ENCODE measurements at places on chromosomes 2 and 18. TPM values are rescaled to one million over a fixed set of nuclear protein-coding genes. Genes with fewer than 3 reads are reported as not detected.

Gene VSNL1
- total RNA-seq = not detected

Gene LDLRAD4
- 135 TPM for total RNA-seq

Gene CLEC4F
- 0.54 TPM for total RNA-seq

Gene DNAH7
- 0.68 TPM for total RNA-seq

Gene SPHKAP
- 0.41 TPM for total RNA-seq

Gene FER1L5
- total RNA-seq = not detected

Gene UGT1A10
- total RNA-seq = 0.41 TPM

Gene NEB
- total RNA-seq = 8.6 TPM

Gene LGALSL
- total RNA-seq = 15.8 TPM

Gene COLEC11
- 9.4 TPM for total RNA-seq

DNA sequence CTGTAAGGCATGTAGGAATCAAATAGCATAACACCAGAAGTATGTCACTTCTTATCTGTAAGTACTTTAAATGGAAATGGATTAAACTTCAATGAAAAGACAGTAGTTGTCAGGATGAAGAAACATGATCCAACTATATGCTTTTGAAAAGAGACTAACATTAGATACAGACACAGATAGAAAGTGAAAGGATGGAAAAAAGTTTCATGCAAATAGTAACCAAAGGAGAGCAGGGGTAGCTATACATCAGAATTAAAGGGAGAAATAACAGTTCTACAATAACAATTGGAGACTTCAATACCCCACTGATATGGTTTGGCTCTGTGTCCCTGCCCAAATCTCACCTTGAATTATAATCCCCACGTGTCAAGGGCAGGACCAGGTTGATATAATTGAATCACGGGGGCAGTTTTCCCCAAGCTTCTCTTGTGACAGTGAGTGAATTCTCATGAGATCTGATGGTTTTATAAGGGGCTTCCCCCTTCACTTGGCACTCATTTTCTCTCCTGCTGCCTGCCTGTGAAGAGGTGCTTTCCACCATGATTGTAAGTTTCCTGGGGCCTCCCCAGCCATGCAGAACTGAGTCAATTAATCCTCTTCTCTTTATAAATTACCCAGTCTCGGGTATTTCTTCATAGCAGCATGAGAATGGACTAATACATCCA lies 205.4 kb upstream of the CDH2 start:
- DNase-seq = no peak

GRCh38 chr2:1976728-1977416 lies 232.6 kb upstream of the PXDN start:
- no peak for DNase-seq

- no peak for DNase-seq
Observed at GRCh38 chr2:118386641-118387302, 298.5 kb downstream of the INSIG2 start.

DNA sequence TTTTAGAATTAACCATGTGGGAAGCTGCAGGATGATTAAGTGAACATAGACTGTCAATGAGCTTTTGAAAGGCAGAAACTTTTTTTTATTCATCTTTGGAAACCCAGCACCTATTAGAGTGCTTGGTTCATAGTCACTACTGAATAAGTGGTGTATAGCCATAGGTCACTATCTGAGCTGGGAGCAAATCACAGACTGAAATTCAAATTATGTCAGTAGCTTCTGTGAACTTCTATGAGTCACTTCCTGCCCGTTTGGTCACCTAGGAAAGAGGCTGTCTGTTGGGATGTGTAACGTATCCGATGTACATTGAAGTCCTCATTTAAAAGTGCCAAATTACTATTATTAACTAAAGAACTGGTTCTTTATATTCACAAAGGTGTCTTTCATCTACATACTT lies 20.5 kb upstream of the SLC40A1 start:
- no peak for DNase-seq

GRCh38 chr2:117801826-117802225 lies 12.7 kb upstream of the DDX18 start:
- DNase-seq = no peak

DNA sequence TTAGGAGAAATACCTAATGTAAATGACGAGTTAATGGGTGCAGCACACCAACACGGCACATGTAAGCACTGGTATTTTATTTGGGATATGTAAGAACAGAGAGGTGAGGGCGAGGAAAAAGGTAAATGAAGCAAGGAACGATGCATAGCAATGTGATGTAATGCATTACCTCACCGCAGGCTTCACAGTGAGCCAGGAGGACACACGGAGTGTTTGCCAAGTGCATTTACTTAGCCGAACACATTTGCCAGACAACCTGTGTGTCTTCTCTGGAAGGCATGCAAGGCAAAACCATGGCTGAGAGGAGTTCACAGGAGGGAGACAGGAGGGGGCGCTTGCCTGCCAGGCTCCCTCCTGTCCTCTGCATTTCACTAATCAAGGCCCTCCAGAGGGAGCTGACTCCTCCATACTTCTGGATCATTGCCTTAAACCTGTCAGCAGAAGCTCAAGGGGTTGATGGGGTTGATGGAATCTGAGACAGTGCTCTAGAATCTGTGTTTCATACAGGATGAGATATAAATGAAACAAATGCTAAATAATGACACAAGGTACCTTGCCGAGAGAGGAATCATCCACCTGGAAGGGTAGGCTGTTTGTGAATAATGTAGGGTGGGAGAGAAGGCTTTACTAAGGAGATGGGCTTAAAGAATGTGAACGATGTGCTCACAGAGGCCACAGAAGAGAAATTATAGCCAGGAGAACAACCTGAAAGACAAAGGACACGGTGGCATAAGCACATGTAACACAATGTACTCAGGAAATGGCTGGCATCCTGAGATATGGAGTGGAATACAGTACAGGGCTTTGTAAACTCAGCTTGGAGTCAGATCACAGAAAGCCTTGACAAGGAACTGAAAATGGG lies 9.1 kb upstream of the TPRKB start:
- no peak for DNase-seq

- DNase-seq = no peak
Observed at GRCh38 chr2:14903709-14904374, 271.3 kb downstream of the LRATD1 start.

GRCh38 chr18:9563331-9563730 lies 51.0 kb downstream of the PPP4R1 start:
- no peak for DNase-seq

- DNase-seq = no peak
Observed at GRCh38 chr18:2916184-2916583, 69.4 kb downstream of the EMILIN2 start.

- DNase-seq = no peak
Observed at GRCh38 chr2:202378001-202378400, 1.9 kb downstream of the BMPR2 start.

- DNase-seq = no peak
Observed at GRCh38 chr2:231810905-231811304, 24.7 kb downstream of the COPS7B start.

GRCh38 chr2:224211791-224212190 lies 172.7 kb upstream of the SERPINE2 start:
- DNase-seq = no peak

DNA sequence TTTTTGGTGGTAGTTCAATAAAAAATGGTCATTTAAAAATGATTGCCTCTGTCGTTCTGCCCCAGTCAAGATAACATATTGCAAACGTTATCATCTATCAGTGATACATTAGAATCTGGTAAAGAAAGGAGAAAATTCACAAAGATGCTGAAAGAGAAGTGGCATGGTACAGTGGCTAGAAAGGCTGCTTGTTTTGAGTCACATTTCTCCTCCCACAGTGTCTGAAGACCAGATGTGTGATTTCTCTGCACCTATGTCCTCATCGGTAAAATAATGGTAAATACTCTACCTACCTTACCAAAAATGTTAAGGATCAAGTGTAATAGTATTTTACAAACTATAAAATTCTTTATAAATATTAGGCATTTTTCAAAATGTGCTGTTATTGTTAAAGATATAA lies 76.1 kb upstream of the NOSTRIN start:
- no peak for DNase-seq

DNA sequence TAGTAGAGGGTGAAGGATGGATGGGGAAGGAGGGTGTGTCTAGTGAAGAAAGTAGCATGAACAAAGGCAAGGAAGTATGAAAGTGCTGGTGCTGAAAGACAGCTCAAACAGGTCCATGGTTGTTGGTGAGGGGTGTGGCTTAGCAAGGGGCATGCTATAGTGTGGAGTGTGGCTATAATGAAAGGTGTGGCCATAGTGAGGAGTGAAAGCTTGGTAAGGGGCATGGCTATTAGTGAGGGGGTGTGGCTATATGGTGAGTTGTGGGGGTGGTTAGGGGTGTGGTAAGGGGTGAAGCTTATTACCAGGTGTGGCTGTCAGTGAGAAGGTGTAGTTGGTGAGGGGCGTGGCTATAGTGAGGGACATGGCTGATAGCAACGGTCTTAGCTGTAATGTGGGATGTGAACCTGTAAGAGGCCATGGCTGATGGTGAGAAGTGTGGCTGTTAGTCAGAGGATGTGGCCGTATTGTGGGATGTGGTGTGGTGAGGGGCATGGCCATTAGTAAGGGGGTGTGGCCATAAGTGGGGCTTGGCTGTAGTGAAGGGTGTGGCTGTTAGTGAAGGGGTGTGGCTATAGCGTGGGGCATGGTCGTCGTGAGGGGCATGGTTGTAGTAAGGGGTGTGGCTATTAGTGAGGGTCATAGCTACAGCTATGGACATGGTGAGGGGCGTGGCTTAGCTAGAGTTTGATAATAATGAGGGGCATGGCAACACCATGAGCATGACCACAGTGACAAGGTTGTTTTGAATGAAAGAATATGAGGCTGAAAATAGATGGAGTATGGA lies 549.6 kb downstream of the FBXO15 start:
- DNase-seq = no peak

- DNase-seq = no peak
Observed at GRCh38 chr2:219508971-219509779, 5.1 kb upstream of the ASIC4 start.

GRCh38 chr18:25230658-25231326 lies 121.2 kb downstream of the ZNF521 start:
- peak; percentile 46 for DNase-seq

DNA sequence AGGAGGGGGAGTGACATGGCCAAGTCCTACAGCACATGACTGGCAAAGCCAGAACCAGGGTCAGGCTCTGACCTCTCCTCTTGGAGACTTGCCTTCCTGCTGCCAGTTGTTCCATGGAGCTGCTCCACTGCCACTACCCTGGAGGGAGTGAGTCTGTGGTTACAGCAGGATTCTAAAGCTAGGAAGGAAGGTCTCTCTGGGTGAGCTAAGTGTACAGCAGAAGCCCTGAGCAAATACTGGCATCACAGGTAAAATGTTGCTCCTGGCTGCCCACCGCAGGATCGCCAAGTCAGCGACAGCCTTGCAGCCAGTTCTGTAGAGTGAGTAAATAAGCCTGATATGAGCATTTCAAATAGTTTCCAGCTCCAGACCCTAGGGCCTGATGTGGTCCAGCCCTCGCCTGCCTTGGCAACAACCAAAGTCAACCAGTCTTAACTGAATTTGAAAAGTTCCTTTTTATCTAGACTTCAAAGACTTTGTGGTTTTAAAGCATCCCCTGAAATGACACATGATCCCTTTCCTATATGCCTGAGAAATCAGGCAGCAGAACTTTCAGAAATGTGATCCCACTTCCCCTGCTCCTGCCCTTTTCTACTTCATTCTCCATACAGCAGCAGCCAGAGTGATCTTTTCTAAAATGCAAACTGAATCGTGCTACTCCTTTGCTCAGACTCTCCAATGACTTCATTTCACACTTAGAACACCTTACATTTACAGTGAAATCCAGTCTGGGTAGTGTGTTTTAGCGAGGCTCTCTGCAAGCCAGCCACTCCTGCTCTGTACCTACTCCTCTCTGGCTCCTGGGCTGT lies 114.3 kb downstream of the MGAT5 start:
- DNase-seq = no peak

DNA sequence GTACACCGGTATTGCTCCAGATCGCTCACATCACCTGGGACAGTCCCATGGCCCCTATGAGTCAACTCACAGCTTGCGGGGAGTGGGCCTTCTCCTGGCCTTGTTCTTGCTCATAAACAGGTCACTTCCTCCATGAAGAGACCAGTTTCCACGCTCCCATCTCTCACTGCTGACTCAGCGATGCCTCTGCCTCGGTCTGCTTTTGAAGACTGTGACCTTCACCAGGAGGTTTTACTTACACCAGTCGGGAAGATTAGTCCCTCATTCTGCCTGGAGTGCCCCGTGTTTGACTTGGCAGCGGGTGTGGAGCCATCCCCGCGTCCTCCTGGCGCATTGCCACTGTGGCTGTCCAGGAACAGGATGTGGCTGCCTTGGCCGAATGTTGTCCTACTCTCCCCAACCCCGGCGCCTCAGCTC lies 159.8 kb downstream of the RHBDD1 start:
- DNase-seq = no peak

DNA sequence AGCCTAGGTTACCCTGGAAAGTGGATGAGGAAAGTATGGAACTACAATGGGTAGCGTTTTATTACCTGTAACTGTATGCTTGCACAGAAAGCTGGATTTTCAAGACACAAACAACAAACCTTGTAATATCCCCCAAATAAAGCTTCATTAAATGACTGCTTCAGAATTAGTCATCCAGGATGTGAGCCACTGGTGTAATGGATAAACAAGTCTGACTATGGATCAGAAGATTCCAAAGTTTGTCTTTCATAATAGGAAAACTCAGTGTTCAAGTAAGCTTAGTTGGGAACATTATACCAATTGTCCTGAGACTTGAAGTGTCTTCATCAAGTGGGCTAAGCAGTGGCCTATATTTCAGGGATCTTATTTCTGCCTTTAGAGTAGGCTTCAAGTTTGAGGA lies 518.8 kb downstream of the LRP1B start:
- no peak for DNase-seq

GRCh38 chr2:133957724-133958480 lies 296.0 kb upstream of the MGAT5 start:
- DNase-seq = no peak

GRCh38 chr2:162890690-162891311 lies 52.2 kb upstream of the KCNH7 start:
- no peak for DNase-seq

DNA sequence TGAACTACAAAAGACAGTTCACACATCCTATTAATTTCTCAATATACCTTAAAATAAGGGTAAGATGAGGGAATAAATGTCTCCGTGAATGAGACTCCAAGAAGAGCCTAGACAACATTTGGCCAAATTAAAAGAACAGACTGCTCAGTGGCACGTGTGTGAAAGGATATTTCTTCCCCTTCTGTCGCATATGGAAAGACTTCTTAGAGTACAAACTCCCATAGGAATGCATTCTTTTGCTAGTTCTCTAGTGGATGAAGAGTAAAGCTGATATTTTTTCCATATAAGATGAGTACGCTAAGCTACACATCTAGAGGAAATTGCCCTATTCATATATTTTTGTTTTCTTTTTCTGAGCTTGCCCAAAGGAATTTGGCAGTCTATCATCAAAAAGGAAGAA lies 710.0 kb upstream of the ID2 start:
- no peak for DNase-seq

DNA sequence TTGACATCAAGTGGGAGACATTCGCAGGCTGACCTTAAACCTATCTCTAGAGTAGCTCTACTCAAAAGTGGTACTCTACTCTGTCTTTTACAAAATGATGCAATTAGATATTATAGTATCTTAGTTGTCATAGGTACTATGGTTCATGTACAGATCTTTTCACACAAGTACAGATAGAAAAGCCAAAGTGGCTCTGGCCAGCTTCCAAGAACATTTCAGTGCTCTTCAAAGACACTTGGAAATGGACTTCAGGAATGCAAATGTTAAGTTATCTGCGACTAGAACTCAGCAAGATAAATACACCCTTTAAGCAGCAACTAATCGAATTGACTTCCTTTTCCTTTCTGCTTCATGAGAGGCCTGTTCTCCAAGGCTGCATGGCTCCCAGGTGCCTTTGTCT lies 718.7 kb upstream of the FAM98A start:
- DNase-seq = no peak

Measured in thoracic aorta (tissue), 2 donors.